Testis (tissue), 5 donors: ENCODE measurements at places on chromosomes 16 and 17. TPM values are rescaled to one million over a fixed set of nuclear protein-coding genes. Genes with fewer than 3 reads are reported as not detected.

- H3K4me1 ChIP-seq, result no peaks in the 10 kb centered on the region
- no peak for DNase-seq
- H3K36me3 ChIP-seq, result no peaks in the 10 kb centered on the region
- H3K27me3 ChIP-seq, result no peaks in the 10 kb centered on the region
These were observed 77.0 kb upstream of the CCL2 start for GRCh38 chr17:34178092-34178491.

GRCh38 chr16:13684819-13685563, 235.0 kb upstream of the ERCC4 start:
- no peak overlapping the region for H3K4me3 ChIP-seq
- H3K27ac ChIP-seq, result no peak overlapping the region
- no peaks in the 10 kb centered on the region for H3K27me3 ChIP-seq
- DNase-seq, result no peak
- H3K4me1 ChIP-seq, result no peaks in the 10 kb centered on the region

DNA sequence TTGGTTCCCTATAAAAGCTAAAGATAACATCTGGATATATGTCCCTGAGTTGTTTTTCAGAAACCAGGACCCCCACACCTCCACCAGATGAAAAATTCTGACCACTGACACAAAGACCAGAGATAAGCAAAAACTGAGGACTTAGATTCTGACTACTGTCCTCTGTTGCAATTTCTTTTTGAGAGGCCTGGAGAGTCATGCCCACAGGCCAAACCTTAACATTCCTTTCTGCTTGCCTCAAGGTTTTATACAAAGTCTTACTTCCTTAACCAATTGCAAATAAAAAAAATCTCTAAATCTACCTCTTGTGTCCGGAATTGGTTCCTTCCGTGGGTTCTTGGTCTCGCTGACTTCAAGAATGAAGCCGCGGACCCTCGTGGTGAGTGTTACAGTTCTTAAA, 228.5 kb downstream of the ABCC12 start:
- H3K4me3 ChIP-seq, result no peak overlapping the region
- no peaks in the 10 kb centered on the region for H3K36me3 ChIP-seq
- peaks cover 3% of the 10 kb centered on the region for H3K4me1 ChIP-seq
- H3K27me3 ChIP-seq, result no peaks in the 10 kb centered on the region

GRCh38 chr17:80453998-80454556, 22.3 kb downstream of the NPTX1 start:
- H3K27ac ChIP-seq, result peak overlapping the region; percentile 98
- H3K27me3 ChIP-seq, result no peaks in the 10 kb centered on the region
- peaks cover 29% of the 10 kb centered on the region for H3K4me1 ChIP-seq

The CRHR1 gene
- 0.55 TPM for polyA plus RNA-seq

DNA sequence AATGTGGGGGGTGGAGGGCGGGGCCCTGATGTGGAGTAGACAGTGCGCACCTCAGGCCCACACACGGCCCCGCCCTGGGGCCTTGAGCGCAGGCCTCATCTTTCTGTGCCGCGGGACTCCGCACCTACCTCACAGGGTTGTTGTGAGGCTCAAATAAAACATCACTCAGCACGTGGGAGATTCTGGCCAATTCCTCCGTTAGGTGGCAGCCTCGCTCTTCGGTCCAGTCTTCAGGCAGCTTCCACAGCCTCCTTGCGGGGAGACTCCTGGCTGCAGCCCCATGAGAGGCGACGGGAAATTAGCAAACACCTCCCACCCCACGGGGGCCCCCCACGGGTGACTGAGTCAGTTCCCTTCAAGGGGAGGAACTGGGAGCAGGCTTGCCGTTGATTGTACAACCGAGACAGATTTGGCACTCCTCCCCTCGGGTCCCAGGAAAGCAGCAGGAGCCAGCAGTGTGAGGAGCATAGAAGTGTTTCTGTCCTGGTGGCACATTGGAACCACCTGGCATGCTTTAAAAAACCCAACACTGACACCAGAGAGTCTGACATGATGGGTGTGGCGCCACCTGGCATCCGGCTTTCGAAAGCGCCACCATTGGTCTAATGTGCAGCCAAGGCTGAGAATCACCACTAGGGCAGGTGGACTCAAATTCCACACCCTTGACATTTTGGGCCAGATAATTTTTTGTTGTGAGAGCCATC, 7.6 kb downstream of the MRM1 start:
- DNase-seq, result peak; percentile 67
- no peaks in the 10 kb centered on the region for H3K36me3 ChIP-seq
- H3K4me3 ChIP-seq, result no peak overlapping the region
- H3K27ac ChIP-seq, result no peak overlapping the region

DNA sequence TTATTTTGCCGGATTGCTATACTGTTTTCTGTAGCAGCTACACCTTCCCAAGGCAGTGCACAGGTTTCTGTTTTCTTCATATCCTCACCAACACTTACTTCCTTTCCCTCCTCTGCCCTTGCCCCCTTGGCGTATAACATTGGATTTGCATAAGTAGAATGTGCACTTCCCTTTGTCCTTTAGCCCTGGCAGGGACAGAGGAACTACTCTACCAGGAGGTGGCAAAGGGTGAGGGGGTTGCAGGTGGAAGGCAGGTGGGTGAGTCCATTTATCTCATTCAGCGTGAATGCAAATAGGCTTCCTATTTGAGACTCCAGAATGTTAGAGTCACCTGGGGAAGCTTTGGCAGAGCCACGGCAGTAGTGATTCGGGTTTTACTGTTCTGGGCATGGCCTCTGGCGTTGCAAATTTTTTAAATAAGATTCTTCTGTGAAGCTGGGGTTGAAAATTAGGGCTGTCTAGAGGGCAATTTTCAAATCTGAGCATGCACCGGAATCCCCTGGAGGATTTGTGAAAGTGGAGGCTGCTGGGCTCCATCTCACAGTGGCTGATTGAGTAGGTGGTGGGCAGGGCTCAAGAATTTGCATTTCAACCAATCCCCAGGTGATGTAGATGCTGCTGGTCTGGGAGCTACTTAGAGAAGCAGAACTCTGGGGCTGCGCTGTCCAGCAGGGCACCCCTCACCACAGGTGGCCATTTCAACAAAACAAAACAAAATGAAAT, 84.7 kb downstream of the PLCG2 start:
- H3K4me3 ChIP-seq, result no peak overlapping the region
- no peaks in the 10 kb centered on the region for H3K27me3 ChIP-seq
- no peak overlapping the region for H3K27ac ChIP-seq
- no peaks in the 10 kb centered on the region for H3K36me3 ChIP-seq
- no peaks in the 10 kb centered on the region for H3K4me1 ChIP-seq

GRCh38 chr16:49821614-49822282, 34.2 kb downstream of the ZNF423 start:
- H3K4me3 ChIP-seq, result no peak overlapping the region
- no peak for DNase-seq
- peaks cover 17% of the 10 kb centered on the region for H3K4me1 ChIP-seq
- H3K27ac ChIP-seq, result no peak overlapping the region
- no peaks in the 10 kb centered on the region for H3K36me3 ChIP-seq

The NPIPB9 gene
- 11.3 TPM for polyA plus RNA-seq

The ARL16 gene
- 55.8 TPM for polyA plus RNA-seq

GRCh38 chr17:72761431-72761830, 331.1 kb downstream of the SLC39A11 start:
- no peak overlapping the region for H3K27ac ChIP-seq
- H3K4me1 ChIP-seq, result no peaks in the 10 kb centered on the region
- DNase-seq, result no peak
- H3K4me3 ChIP-seq, result no peak overlapping the region

GRCh38 chr16:78448658-78449271, 349.3 kb downstream of the WWOX start:
- H3K4me1 ChIP-seq, result no peaks in the 10 kb centered on the region
- no peak for DNase-seq
- no peaks in the 10 kb centered on the region for H3K27me3 ChIP-seq
- no peak overlapping the region for H3K27ac ChIP-seq

- no peaks in the 10 kb centered on the region for H3K36me3 ChIP-seq
- DNase-seq, result peak; percentile 86
- no peak overlapping the region for H3K4me3 ChIP-seq
- H3K27me3 ChIP-seq, result no peaks in the 10 kb centered on the region
- peaks cover 46% of the 10 kb centered on the region for H3K4me1 ChIP-seq
These were observed 12.7 kb downstream of the CYGB start for GRCh38 chr17:76524598-76525512.

The SDR42E1 gene
- polyA plus RNA-seq, result 10.1 TPM

- no peaks in the 10 kb centered on the region for H3K36me3 ChIP-seq
- no peaks in the 10 kb centered on the region for H3K4me1 ChIP-seq
- H3K4me3 ChIP-seq, result no peak overlapping the region
- DNase-seq, result no peak
These were observed 74.3 kb downstream of the CA4 start for GRCh38 chr17:60224064-60224463.

GRCh38 chr16:79037521-79038373, 562.8 kb downstream of the MAF start:
- H3K4me3 ChIP-seq, result no peak overlapping the region
- no peak for DNase-seq
- peaks cover 7% of the 10 kb centered on the region for H3K4me1 ChIP-seq
- H3K27ac ChIP-seq, result no peak overlapping the region

The CTRB1 gene
- not detected for polyA plus RNA-seq

The MAP2K4 gene
- 22.4 TPM for polyA plus RNA-seq

The CES3 gene
- 1.5 TPM for polyA plus RNA-seq

GRCh38 chr17:65630502-65630901, 69.1 kb upstream of the AXIN2 start:
- no peak overlapping the region for H3K4me3 ChIP-seq
- no peaks in the 10 kb centered on the region for H3K4me1 ChIP-seq
- no peaks in the 10 kb centered on the region for H3K36me3 ChIP-seq
